ENCODE measurements at places on chromosomes 1 and 21.

- DNase-seq: no peak
Observed at GRCh38 chr21:31865429-31865970, 7.3 kb upstream of the HUNK start.

- DNase-seq: peak; percentile 31
Observed at GRCh38 chr1:159008744-159009188, 941 bp upstream of the IFI16 start.

DNA sequence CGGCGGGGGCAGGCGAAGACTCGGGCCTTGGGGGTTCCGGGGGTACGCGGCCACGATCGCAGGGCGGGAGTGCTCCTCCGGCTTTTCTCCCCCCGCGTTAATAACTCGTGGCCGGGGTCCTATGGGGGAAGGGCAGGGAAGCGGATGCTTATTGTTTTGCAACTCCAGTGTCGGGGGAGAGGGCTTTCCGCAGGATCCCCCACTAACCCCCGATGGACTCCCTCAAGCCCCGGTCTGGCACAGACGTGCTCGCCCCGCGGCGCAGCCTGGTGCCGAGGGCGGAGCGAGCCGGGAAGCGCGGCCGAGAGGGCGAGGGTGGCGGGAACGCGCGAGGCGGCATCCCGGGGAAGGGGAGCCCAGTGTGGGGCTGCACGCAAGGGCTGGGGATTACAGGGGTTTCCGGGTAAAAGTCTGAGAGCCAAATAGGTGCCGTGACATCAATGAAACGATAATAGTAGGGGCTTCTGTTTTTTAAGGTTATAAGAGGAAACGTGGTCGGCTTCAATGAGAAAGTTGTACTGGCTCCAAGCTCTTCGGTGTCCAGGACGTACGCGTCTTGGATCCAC, 772 bp downstream of the UCK2 start:
- DNase-seq: peak; percentile 54

GRCh38 chr1:212605441-212606394, 2.8 kb upstream of the ATF3 start:
- DNase-seq: no peak

GRCh38 chr21:14875186-14875585, 189.6 kb downstream of the NRIP1 start:
- no peak for DNase-seq
